Activated B cell treated with CpG ODN at 0.5 μM for 24 hours (primary cell): ENCODE measurements at places on chromosomes 3 and 15.

GRCh38 chr15:69735121-69735520 lies 282.5 kb downstream of the RPLP1 start:
- no peak for DNase-seq

- no peak for DNase-seq
These were observed 162.4 kb upstream of the TGFBR2 start for GRCh38 chr3:30443756-30444673.

- no peak for DNase-seq
These were observed 289.3 kb downstream of the EPHB1 start for GRCh38 chr3:135084405-135084804.

- DNase-seq: no peak
These were observed 109.0 kb downstream of the VGLL4 start for GRCh38 chr3:11534793-11535101.

DNA sequence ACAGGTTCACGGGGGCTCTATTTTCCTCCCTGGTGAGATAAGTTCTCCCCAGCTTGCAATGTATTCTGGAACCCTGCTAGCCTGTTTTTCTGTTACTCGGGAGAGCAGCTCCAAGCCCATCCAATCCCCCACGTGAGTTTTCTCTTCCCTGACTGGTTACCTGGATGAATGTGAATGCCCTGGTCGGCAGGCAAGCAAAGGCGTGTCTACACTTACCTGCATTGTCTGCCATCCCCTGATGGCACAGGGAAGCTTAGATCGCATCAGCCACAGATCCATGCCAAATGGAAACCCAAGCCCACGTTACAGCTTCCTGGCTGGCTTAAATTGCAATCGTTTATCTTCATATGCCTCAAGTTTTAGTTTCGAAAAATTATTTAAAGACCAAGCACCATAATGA lies 149.9 kb downstream of the FOXP1 start:
- no peak for DNase-seq

DNA sequence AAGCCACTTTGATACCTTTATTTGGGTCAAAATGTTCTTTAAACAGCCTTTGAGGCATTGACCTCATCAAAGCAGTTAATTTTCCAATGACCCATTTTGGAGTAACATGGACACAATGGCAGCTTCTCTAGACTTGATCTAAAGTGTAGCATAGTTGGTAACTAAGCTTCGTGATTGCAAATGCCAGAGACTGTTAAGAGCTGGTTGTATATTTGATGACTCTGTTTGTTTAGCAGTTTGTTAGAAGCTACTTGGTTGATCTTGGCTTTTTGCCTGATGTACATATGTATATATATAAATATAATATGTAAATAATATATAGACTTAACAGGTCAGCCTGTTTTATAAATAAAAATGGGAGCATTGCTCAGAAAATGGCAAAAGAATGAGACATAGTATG lies 68.4 kb downstream of the MITF start:
- DNase-seq: no peak

DNA sequence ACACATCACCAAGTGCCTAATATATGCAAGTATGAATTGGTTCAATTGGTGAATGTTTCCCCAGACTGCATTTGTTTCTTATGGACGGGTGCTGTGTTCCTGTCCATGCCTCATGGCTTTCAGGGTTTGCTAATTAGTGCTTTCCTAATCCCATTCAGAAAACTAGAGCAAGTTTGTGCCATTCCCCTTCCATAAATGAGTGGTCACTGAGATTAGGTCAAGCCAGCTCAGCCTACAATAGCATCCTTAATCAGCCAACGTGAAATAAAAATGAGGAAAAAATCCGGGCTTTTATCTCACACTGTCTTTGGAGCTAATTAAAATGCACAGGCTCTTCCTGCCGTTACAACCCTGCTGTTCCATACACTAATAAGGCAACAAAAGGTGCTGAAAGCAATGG lies 788.8 kb downstream of the ROBO1 start:
- DNase-seq: no peak

- DNase-seq: no peak
These were observed 25.0 kb downstream of the RNU5B-1 start for GRCh38 chr15:65329288-65329983.

- DNase-seq: no peak
These were observed 234.4 kb upstream of the TBL1XR1 start for GRCh38 chr3:177431525-177432176.

DNA sequence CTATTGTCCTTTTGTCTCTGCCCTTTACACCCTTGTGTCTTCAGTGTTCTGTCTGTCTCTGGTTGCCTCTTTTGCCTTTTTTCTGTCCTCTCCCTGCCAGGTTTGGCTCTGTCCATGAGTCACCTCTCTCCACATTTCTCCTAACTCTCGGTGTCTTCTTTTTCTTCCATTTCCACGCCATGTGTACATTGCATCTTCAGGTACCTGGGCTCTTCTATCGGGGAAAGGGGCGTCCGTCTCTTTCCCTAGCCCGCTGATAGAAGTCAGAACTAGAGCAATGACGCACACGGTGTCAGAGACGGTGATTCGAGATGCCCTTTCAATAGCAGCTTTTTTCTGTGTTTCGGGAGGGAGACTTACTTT lies 641 bp downstream of the OPA1 start:
- DNase-seq: no peak
